ENCODE measurements at places on chromosomes 7 and 10.

DNA sequence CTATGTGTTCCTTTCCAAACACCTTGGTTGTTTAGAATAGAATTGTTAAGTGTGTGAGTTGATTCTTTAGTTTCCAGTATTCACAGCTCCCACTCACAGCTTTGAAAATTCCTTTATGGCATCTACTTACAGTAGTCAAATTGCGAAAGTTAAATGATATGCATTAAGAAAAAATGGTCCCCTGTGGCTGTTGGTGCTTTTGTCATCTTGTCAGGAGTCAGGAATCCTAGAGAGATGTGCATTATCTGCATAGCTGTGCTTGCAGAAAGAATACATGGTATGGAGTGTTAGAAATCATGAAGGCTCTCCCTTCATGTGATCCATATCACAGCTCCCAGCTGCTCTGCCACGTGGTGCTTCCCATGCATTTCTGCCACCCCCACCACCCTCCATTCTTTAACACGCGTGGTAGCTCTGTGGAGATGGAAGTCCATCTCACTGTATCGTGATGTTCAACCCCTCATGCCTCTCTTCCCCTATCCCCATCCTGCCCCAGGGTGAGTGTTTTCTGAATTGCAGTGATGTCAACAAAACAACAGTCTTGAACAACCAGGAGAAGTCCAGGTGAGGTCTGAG is 29.2 kb upstream of the CTTNBP2 start:
- no peak for DNase-seq

DNA sequence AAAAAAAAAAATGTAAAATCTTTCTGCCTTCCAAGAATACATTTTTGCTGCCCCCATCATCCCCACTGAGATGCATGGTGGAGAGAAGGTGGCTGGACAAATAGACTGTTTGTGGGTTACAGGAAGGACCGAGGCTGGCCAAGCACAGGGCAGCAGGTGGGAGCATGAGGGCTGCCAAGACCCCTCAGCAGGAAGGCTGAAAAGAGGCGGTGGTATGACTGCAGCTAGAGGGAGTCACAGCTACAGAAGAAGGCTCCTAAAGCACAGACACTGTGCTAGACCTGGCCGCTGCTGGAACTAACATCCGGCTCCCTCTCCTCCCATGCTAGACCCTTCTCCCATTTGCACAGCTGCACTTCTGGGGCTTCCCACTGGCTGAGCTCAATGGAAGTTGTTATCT is 289.6 kb downstream of the TCERG1L start:
- no peak for DNase-seq

- DNase-seq, result no peak
Measured at GRCh38 chr7:64651203-64651602, 14.7 kb upstream of the ZNF107 start.

DNA sequence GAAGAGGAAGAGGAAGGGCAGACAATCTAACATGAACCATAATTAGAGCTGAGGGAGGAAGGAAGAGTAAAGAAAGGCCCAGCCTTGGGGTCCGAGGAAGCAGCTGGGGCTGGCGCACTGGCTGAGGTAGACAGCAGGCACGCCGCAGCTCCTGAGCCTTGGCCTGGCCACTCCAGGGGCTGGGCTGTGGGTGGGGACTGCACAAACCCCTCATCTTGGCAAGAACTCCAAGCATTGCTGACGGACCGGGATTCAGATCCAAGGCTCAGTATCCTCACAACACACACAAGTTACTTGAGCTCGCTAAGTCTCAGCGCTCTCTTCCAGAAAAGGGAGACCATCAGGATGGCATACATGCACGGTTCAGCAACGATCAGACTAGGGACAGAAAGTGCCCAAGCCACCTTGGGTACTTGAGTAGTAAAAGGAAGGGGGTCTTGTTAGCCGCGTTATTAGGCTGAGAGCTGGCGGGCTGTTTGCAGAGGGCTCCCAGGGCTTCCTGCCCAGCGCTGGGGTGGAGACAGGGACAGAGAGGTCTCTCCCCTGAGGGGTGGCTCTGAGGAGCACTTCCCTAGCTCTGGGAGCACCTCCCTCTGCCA is 4.5 kb downstream of the TNS3 start:
- DNase-seq, result no peak

DNA sequence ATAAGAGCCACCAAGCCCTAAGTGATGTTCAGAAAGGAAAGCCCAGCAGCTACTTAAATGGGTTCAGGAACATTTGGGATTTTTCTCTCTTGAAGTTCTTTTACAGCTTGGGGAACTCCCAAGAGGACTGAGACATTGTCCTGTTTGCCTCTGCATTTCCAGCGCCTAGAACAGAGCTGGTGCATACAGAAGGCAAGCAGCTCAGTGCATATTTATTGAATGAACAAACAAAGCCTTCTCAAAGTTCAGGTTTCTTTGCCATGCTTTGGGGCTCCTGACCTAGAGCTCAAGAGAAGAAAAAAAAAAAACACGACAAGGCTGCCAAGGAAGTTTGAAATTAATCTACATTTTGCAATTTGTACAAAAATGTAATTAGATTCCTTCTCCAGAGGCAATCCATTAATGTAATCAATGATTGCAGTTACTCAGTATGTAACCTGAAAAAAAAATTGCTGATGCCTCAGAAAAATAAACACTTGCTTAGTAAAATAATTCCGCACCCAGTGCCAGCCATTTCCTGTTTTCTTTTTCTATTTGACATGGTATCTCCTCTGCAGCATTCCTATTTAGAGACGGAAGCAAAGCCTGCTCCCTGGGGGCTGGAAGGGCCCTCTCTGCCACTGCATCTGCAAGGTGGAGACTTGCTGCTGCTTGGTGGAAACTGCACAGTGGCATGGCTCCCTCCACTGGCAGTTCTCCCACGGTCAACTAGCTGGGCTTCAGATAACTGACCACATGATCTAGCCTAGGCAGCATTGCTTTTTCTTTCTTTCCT is 157.3 kb downstream of the TMEM178B start:
- no peak for DNase-seq

DNA sequence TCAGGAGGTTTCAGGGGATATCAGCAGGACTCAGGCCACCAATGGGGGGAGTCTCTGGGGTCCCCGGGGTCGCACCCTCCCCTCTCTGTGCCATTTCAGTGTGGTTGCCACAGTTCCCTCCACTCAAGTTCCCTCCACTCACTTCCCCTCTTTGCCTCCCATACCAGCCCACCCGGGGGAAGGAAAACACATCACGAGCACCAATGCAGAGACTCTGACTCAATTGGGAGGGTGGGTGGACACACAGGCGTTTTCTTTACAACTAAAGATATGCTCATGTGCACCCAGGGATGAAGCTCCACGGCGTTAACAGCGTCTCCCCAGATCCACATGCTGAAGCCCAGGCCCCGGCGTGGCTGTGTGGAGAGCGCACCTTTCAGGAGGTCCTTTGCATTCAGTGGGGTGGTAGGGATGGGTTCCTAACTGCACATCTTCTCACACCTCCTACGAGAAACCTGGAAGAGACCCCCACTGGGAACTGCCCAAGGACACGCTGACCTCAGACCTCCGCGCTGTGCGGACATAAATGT is 254.1 kb downstream of the ZMYND11 start:
- DNase-seq, result no peak

- no peak for DNase-seq
Measured at GRCh38 chr10:103668351-103669242, 175.1 kb downstream of the NEURL1 start.

GRCh38 chr10:104104926-104105325 is 17.0 kb upstream of the SFR1 start:
- no peak for DNase-seq

DNA sequence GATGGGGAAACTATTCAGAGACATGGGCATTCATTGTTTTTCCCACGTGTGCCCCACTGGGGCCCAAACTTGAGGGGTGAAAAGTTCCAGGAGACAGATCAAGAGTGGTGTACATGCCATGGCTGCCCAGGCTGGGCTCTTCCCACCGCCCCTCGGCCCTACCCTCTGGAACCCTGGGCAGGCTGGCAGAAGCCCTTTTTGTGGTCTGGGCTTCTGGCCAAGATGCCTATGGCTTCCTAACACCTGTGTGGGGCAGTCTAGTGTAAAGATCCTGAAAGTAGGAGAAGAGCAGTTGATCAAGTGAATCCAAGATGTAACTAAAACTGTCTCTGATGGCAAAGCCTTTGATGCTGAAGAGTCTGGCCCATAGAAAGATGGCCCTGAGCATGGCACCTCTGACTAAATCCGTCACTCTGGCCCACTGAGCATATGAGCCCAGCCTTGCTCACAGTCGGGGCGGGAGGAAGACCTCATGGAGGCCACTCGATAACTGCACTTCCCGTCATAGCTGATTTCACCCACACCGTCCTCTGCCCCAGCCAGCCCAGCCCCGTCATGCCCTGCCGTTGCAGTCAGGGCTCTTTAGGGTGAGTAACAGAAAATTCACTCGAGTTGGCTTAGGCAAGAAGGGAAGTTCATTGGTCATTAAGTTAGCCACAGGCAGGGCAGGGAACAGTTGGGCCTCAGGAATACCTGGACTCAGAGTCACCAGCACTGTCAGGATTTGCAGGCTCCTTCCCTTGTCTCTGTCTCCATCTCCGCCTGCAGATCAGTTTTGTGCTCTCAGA is 37.9 kb upstream of the MTPAP start:
- no peak for DNase-seq

- no peak for DNase-seq
Measured at GRCh38 chr10:132912713-132913558, 29.4 kb downstream of the CFAP46 start.

DNA sequence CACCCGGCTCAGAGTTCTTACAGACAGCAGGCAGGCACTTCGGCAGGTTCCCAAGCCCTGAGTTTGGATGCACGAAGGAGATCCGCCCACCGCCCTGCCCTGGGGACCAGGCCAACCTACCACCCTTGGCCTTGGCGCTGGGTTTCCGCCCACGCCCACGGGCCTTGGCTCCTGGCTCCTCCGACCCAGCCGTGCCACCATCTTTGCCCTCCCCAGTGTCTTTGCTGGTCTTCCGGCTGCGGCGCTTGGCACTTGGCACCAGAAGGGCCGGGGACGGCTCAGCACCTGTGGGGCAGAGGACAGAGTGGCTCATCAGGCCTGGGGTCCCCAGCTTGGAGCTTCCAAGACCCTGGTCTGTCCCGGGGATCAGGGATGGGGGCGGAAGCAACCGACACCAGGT is 32.1 kb downstream of the SLC29A4 start:
- no peak for DNase-seq

DNA sequence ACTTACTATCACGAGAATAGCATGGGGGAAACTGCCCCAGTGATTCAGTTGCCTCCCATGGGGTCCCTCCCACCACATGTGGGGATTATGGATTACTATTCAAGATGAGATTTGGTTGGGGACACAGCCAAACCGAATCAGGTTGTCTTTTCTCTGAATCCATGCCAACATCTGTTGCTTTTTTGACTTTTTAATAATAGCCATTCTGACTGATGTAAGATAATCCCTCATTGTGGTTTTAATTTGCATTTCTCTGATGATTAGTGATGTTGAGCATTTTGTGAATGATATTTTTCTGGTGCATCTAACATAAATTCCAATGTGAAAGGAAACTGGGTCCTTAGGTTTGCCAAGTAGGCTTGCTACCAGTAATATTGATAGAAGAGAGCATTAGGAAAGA is 69.0 kb upstream of the ARHGAP21 start:
- DNase-seq, result no peak

DNA sequence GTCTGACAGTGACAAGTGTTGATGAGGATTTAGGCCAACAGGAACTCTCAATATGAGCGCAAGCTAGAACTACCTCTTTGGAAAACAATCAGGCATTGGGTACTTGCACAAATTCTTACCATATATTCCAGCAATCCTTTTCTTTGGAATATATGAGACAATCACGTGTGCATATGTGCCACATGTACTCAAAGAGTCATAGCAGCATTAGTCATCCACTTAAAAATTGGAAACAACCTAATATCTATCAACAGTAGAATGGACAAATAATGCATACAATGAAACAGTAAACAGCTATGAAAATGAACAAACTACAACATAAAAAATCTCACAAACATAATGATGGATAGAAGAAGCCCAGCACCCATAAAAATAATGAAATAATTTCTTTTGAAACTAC is 179.7 kb downstream of the GLI3 start:
- DNase-seq, result no peak

Measured in cortex of kidney (tissue), 1 donor.